ENCODE measurements at places on chromosomes 16 and 17.

DNA sequence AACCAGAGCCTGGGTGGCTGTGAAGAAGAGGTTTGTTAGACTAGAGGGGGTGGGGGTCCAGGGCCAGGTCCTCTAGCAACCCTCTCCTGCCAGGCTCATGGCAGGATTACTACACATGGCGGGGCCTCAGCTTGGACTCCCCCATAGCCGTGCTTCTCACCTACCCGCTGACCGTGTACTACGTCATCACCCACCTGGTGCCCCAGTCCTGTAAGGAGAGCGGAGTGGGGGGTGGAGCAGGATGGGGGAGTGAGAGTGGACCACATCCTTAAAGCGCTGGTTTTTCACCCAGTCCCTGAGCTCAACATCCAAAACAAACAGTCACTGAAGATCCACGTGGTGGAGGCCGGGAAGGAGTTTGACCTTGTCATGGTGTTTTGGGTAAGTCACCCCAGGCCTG, 4.2 kb upstream of the CXCL16 start:
- no peak for DNase-seq

DNA sequence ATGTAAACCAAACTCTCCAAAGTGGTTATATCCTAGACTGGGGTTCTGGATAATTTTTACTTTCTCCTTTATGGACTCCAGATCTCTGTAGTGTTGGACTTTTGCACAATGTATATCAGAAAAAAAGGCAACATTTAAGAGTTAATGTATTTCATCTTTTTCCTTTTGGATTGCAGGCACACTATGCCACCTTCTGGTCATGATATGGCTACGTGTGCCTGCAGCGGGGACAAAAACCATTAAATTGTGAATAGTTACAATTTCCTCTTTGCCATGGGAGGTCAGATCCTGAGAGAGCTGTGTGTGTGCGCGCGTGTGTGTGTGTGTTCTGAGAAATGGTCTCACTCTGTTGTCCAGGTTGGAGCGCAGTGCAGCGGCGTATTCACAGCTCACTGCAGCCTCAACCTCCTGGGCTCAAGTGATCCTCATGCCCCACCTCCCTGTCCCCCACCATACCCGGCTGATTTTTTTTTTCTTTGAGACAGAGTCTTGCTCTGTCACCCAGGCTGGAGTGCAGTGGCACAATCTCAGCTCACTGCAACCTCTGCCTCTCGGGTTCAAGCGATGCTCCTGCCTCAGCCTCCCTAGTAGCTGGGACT, 4.3 kb upstream of the SGF29 start:
- DNase-seq = peak; percentile 57

DNA sequence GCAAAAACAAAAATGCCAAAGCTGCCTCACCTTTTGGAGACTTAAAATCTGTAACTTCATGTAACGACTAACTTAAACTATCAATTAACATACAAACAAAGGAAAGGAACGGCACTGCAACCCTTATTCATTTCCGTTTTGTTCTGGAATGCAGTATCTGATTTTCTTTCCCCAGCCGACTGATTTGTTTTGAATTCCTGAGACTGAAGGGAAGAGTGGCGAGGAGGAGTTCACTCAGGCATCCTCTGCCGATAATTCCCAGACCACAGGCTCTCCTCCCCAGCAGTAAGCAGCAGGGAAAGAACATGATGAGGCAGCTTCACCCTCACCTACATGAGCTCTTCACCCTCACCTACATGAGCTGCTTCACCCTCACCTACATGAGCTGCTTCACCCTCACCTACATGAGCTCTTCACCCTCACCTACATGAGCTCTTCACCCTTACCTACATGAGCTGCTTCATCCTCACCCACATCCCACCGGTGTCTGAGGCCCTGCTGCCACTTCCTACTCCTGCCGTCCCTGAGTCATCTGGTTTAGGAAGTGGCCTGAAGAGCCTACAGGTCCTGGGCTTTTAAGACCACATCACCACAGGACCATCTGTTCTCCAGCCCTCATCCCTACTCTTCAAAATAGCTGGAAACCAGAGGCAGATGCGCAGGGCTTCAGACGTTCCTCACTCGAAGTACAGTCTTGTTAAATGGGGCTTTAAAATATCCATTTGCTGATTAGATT, 168.0 kb upstream of the RPH3AL start:
- no peak for DNase-seq

GRCh38 chr16:64736857-64737256, 385.0 kb downstream of the CDH11 start:
- no peak for DNase-seq

DNA sequence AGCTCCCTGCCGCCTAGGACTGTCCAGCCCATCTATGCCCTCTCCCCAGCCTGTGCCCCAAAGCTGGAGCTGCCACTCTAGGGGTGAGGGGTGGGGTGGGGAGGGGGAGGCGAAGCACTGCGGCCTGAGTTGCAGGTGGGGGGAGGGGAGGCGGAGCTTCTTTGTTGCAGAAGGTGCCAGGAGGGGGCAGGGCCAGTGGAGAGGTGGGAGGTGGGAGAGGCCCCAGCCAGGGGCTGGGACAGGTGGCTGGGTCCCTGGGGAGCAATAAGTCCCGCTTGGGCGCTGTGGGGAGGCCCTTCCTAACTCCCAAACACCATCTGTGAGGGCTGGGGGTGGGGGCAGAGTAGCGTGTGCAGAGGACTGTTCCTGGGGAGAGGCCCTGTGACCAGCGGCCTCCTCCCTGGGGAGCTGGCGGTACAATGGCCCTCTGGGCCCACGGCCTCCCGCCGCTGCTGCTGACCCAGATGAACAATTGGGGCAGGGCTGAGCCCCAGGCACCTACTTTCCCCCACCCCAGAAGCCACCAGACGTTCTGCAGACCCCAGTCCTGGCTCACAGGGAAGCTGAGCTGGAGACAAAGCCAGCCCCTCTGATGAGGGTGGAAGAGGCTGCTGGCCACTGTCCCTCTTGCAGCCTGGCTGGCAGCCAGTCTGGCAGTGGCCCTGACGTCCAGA, 2.2 kb upstream of the NTN3 start:
- DNase-seq = no peak

GRCh38 chr16:4081521-4082021, 34.7 kb downstream of the ADCY9 start:
- no peak for DNase-seq

DNA sequence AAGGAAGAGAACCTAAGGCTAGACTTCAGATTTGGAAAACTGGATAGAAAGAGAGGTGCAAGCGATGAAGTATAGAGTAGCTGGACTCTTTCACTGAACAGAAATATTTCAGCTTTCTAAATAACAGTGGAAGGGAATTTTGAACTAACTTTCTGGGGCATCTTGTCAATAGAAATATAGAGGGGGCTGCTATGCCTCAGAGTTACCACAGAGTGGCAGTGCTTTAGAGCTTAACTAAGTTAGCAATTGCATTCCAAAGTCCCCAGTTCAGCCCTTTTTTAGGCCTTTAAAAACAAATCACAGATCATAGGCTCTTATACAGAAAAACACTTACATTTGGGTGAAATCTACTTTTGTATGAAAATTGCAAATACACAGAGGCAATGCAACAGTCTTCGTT, 154.2 kb upstream of the CDH8 start:
- no peak for DNase-seq

DNA sequence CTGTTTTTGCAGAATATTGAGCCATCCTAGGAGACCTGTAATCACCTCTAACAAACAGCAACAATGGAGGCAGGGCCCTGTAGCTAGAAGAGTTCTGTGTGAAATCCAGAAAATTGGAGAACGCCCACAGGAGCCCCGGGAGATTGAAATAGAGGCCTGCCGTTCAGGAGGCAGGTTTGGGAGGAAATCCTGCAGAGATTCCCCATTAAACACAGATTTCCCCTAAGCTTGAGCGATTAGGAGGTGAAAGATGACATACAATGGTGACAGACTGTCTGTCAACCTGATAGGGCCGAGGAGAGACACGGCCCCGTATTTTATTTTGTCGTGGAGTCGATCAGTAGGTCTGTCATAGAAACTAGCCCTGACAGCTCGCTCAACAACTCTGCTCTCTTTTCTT, 18.2 kb downstream of the CDK5RAP3 start:
- DNase-seq = no peak

DNA sequence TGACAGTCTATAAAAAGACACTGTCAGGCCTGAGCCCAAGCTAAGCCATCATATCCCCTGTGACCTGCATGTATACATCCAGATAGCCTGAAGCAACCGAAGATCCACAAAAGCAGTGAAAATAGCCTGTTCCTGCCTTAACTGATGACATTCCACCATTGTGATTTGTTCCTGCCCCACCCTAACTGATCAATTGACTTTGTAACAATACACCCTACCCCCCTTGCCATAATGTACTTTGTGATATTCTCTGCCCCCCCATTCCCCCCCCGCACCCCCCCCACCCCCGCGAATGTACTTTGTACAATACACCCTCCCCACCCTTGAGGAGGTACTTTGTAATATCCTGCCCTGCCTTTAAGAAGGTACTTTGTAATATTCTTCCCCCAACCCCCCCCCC, 82.2 kb upstream of the MED13 start:
- DNase-seq = no peak

DNA sequence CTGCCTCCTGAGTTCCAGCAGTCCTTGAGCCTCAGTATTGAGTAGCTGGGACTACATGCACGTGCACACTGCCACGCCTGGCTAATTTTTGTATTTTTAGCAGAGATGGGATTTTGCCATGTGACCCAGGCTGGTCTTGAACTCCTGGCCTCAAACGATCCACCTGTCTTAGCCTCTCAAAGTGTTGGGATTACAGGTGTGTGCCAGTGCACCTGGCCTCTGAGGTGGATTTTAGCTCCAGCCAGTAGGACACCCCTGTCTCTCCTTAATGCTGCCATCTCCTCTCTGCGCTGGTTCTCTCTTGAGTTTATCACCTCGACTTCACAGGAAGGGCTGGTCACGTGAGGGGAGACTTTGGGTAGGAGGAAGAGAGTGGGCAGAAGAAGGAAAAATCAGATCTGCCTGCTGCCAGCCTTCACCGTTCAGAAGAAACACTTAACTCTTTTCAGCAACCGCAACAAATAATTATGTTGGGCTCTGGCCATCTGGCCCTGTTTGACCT, 55.1 kb downstream of the NDE1 start:
- no peak for DNase-seq

GRCh38 chr16:972316-973002, 1.7 kb upstream of the LMF1 start:
- DNase-seq = no peak

- DNase-seq = no peak
These were observed 141.2 kb upstream of the ZFHX3 start for GRCh38 chr16:73189136-73189535.

- no peak for DNase-seq
These were observed 27.6 kb downstream of the MXRA7 start for GRCh38 chr17:76683011-76683755.

DNA sequence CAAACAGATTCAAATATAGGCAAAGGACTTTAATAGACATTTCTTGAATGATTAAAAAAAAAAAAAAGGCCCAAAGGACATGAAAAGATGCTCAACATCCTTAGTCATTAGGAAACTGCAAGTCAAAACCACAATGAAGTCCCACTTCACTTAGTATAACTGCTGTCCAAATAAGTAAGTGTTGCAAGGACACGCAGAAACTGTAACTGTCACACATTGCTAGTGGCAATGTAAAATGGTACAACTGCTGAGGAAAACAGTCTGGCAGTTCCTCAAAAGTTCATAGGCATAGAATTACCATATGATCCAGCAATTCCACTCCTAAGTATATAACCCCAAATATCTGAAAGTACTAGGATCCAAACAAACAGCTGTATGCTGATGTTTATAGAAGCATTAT, 112.7 kb downstream of the BRIP1 start:
- DNase-seq = no peak

GRCh38 chr17:78248051-78248914, 16.9 kb downstream of the TMEM235 start:
- no peak for DNase-seq

DNA sequence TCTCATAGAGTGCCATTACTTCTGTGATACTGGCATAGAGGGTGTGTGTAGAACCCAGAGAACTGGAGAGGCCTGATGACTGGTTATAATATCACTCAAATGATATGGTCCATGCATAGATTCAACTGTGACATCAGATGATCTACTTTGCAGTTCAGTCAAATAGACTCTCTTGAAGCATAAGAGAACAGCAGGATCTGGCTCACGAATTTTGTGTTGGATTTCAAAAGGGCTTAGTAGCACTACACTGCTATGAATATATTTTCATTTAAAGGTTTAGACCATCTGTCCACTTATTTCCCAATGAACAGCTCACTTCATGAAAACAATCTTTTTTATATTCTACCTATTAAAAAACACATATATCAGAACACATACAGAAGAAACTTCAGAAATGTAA, 119.7 kb downstream of the KIF2B start:
- DNase-seq = no peak

DNA sequence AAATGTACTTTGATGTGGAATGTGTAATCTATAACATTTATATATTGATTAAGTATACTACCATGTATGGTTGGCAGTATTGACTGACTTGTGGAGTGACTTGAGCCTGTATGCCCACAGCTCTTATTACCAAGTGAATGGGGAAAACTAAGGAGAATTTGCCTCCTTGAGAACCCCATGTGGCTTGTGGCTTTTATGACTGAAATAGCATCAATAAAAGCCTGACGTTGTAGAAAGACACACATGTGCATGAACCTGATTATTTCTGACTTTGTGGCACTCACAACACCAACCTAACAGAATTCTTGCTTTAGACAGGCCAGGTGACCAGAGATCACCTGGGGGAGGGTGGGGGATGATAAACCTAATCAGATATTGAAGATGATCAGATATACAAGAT, 2.1 kb upstream of the LRRC75A start:
- DNase-seq = no peak

- DNase-seq = no peak
These were observed 204.6 kb downstream of the SEC14L1 start for GRCh38 chr17:77345260-77345910.

GRCh38 chr16:35184356-35184870, 1725.0 kb downstream of the TP53TG3F start:
- DNase-seq = no peak

DNA sequence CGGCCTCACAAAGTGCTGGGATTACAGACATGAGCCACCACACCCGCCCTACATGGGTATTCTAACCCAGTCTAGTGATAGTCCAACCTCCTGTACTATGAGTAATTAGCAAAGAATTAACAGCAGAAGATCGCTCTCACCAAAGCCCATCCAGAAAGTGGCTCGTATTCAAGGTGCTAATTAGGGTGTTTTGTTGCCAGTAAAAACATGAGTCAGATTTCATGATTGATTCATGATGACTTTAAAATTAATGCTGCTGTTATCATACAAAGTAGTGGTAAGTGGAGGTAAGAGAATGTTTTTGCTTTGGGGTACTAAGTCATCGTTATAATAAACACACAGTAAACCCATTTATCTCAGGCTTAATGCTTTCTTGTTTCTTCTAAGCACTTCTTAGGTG, 428.8 kb downstream of the WWOX start:
- DNase-seq = no peak

DNA sequence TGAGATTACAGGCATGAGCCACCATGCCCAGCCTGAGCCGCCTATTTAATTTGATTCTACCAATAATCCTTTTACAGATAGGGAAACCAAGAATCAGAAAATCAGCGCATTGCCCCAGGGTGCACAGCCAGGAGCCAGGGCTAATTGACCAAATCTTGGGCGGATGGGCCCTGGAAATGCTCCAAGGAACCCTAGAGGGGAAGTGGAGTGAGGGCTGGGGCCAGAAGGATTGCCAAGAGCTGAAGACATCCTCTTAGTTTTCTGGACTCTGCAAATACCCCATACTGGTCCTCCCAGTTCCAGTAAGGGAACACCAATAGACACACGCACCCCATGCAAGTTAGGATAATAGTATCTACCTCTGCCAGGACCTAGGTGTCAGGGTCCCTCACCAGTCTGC, 3.8 kb downstream of the FHOD1 start:
- DNase-seq = no peak
